D721Med (cell line): ENCODE measurements at places on chromosomes 4 and X.

DNA sequence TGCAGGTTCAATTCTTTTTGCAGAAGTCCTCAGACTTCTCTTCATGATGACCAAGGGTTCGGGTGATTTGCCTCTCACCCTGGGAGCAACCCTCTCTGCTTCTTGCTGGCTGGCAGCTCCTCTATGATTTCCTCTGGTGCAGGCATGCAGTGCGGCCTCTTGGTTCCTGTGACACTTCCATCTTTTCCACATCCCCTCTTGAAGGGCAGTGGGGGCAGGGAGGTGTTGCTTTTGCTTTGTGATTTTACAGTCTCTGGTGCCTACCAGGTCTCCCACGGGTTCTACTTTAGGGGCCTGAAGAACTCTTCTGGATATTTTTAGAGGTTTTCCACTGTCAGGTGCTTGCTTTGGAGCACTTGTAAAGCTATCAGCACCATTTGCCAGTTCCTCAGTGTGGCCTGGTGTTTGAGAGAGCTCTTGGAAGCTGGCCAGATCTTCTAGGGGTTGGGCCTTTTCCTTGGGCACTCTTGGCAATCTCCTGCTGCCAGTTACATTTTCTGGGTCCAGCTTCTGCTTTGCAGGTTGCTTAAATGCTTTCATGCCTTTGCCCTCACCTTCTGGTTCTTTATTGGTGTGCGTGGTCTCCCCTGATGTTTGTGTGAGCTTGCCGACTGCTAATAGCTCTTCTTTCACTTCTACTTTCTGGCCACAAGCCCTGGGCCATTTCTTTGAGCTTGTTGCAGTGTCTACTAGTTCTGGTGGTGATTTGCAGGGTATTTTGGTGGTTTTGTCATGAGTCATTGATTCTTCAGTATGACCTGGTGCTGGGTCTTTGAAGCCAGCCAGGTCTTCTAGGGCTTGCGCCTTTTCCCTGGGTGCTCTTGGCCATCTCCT is 11.5 kb upstream of the CHST7 start:
- no peak for DNase-seq

GRCh38 chr4:102420563-102421398 is 75.5 kb upstream of the SLC39A8 start:
- no peak for DNase-seq

- no peak for DNase-seq
These were observed 725.9 kb upstream of the GRID2 start for GRCh38 chr4:91577864-91578263.

DNA sequence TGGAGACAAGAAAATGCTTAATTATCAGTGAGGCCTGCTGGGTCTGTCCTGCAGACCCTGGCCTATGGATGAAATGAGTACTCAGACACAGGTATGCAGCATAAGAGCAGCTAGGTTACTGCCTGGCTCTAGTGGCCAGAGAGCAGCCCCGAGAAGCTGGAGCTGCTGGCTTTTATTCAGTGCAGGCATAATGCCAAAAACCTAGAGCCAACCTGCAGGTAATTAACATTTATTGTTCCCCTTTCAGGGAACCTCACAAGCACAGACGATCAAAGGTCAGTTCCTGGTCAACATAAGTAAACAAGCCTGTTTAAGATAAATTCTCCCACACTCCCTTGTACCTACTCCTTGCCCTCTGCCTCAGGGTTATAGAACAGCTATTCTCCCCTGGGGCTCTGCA is 13.3 kb downstream of the IDS start:
- no peak for DNase-seq

DNA sequence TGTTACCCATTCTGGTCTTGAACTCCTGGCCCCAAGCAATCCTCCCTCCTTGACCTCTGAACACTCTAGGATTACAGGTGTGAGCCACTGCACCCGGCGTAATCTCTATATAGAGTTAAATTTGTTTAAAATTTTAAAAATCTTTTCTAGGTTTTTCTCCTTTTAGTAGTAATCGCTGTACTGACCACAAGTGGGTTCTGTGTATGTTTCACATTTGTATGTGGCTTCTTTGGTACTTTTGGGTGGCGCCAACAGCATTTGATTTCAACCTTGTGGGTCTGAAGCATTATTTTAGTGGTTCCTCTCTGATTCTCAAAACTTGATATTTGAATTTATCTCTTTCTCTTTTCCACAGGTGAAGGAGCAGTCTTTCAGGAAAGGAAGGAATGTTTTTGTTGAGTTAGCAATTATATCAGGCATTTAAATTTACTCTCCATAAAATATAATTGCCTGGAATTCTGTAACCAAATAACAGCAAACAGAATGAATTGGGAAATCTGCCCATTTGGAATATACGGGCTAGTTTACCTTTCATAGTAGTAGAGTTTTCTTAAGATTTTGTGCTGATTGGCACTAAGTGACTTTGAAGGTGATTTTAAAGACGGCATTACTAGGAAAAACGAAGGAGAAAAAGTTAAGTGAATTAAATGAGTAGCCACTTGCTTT is 29.5 kb downstream of the ARHGAP10 start:
- no peak for DNase-seq

DNA sequence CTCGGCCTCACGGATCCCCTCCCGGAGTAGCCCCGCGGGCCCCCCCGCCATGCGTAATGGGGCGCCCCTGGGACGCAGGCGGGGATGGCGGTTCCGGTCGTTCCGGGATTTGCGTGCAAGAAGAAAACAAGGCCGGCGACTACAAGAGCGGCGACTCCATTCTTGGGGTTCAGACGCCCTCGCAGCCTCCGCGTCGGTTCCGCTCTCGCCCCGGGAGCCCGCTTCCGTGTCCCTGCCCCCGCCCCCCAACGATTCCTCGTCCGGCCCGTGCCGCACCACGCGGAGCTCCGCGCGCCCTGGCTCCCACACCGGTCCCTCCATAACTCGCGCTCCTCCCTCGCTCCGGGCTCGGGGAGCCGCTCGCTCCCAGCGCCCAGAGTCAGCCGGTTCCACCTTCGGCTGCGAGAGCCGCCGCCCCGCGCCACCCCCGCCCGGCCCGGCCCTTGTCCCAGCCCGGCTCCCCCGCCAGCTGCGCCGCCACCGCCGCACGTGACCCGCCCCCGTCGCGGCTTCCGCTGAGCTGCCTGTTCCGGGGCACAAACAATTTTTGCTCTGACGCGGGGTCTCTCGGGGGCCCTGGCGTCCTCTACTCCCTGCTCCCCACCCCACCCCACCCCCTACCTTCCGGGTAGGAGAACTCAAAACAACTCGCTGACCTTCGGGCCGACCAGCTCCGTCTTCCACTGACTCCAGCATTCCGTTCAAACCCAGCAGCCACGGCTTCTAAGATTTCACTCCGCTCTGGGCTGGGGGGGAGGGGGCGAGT is 78.8 kb upstream of the BCOR start:
- DNase-seq = no peak

DNA sequence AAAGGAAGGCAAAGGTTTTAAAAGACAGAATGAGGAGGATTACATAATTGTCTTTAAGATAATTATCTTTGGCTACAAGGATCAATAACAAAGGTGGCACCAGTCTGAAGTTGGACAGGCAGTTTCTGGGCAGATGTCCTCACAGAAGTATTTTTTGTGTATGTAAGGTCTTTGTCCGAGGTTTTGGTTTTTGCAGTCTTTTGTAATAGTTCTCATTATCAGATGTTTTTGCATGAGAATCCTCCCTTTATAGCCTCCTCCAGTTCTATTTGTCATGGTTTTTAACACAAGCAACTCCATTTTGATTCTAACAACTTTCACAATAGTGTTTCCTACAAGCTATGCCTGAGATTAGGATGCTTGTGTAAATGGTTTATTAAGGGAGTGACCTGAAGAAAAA is 286.2 kb downstream of the IL1RAPL2 start:
- DNase-seq = no peak

GRCh38 chr4:184433258-184433892 is 41.0 kb downstream of the IRF2 start:
- DNase-seq = no peak

GRCh38 chr4:109162759-109163158 is 139.7 kb downstream of the COL25A1 start:
- DNase-seq = no peak

DNA sequence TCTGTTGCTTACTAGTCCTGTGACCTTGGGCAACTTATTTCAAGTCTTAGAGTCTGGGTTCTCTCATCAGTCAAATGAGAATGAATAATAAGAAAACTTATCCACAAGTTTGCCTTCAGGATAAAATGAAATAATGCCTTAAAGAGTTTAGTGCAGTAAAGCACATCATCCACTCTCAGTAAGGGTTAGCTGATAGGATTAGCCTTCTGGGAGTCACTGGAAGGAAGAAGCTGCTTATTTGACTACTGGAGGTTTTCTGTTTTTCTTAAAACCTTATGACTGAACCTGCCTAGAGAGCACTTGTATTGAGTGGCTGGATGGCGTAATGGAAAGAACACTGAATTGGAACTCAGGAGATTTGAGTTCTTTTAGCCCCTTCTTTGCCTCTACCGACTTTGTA is 1.8 kb downstream of the RNF128 start:
- no peak for DNase-seq

- DNase-seq = no peak
These were observed 24.1 kb upstream of the FGF16 start for GRCh38 chrX:77422891-77423648.

DNA sequence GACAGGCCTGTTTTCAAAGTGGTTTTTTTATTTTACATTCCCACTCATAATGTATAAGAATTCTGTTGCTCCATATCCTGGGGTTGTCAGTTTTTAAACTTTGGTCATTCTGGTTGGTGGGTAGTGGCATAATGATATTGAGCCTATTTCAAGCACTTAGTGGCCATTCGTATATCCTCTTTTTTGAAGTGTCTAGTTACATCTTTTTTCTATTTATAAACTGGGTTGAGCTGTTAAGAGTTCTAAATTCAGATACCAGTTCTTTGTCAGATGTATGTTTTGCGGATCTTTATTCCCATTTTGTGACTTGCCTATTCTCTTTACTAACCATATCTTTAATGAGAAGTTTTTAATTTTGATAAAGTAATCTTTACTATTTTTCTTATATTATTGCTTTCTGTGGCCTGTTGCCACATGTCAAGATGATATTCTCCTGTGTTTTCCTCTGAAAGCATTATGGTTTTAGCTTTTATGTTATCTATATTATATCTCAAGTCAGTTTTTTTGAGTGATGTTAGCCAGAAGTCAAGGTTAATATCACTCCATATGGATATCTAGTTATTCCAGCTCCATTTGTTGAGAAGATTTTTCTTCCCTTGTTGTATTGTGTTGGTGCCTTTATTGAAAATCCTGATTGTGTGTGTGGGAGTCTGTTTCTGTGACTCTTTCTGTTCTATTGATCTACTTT is 110.9 kb downstream of the FHIP1A start:
- no peak for DNase-seq

GRCh38 chrX:134969726-134970125 is 21.1 kb upstream of the SMIM10 start:
- no peak for DNase-seq

DNA sequence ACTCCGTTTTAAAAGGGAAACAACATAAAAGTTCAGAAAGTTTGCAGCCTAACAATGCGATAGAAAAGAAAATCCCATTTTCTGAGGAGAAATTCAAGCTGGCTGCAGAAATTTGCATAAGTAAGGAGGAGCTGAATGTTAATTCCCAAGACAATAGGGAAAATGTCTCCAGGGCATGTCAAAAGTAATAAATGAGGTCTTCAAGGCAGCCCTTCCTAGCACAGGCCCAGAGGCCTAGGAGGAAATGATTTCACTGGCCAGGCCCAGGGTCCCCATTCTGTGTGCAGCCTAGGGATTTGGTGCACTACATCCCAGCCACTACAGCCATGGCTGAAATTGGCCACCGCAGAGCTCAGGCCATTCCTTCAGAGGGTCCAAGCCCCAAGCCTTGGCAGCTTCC is 59.3 kb downstream of the TKTL2 start:
- DNase-seq = no peak

GRCh38 chrX:9902656-9903055 is 64.5 kb upstream of the CLDN34 start:
- DNase-seq = no peak
